ENCODE measurements at places on chromosomes 3 and 15.

DNA sequence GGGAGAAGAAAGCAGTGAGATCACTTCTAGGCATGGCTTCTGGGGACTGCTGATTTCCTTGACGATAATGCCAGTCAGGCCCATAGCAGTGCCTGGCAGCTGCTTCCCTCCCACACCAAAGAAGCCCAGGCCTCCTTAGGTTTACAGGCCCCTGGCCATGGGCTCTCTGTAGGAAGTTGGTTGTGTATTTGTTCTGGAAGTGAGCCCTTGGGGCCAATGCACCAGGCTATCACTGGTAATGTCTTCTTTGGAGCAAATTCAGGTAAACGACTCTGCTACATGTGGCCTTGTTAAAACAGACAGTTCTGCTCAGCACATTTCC lies 89.3 kb downstream of the CCNL1 start:
- DNase-seq = no peak

- no peak for DNase-seq
Measured at GRCh38 chr15:91431041-91431715, 331.1 kb downstream of the SV2B start.

DNA sequence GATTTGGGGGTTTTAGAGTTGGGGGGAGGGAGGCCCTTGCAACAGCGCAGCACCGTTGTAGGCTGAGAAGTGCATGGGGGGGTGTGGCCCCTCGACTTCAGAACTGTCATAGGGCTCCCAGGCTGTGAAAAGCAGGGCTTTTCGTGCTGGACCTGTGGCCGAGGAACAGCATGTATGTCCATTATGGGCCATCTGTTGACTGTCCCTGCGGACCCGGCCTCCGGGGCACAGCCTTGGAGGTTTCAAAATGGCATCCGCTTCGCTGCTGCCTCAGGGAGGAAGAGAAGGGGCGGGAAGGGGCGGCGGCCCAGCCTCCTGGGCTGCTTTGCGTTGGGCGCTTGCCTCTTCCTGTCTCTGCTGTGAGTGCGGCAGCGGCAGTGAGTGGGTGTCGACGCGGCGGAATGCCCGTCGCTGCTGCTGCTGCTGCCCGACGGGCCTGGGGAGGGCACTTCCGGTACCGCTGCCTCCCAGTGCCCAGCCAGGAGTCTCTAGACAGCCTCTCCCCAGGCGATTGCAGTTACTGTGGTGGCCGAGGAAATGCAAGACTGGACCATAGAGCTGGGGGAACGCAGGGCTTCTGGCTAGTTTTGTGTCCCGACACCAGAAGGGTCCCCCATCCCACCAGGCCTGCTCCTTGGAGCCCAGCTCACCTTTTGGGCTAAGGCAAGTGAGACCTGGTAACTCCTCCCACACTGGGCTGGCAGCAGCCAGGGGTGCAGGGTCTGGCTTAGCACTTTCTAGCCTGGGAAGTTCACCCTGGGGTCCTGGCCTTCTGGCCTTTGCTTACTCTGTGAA lies 1.9 kb downstream of the GNAI2 start:
- peak; percentile 79 for DNase-seq

- no peak for DNase-seq
Measured at GRCh38 chr3:100775669-100776068, 66.4 kb downstream of the TFG start.

GRCh38 chr3:101865751-101866509 lies 16.6 kb downstream of the NFKBIZ start:
- DNase-seq = no peak

DNA sequence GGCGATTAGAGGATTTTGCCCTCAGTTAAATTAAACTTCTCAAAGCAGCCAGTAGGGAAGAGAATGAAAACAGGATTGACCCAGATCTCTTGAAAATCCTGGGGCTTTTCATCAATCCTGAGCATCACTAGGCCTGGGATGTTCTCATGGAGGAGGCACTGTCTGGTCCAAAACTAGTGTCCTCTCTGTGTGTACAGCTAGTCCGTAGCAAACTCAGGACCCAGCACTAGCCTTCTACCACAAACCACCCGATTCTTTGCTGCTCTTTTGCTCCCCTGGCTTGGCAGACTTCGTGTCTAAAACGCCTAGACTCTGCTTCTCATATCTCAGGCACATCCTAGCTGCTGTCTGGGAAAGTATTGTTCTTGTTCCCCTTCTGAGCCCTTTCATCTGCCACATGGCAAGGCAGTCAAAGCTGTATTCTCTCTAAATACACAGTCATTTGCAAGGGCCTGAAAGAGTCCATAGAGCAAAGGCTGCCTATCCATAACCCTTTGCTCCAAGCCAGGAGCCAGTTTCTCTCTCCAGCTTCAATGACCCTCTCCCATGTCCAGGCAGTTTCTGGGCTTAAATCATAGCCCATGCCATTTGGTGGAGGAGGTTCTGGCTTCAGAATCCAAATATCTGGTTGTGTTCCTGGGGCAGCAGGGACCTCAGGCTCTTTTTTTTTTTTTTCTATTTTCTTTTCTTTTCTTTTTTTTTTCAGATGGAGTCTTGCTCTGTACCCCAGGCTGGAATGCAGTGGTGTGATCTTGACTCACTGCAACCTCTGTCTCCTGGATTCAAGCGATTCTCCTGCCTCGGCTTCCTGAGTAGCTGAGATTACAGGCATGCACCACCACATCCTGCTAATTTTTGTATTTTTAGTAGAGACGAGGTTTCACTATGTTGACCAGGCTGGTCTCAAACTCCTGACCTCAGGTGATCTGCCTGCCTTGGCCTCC lies 52.4 kb downstream of the CDC25A start:
- no peak for DNase-seq

DNA sequence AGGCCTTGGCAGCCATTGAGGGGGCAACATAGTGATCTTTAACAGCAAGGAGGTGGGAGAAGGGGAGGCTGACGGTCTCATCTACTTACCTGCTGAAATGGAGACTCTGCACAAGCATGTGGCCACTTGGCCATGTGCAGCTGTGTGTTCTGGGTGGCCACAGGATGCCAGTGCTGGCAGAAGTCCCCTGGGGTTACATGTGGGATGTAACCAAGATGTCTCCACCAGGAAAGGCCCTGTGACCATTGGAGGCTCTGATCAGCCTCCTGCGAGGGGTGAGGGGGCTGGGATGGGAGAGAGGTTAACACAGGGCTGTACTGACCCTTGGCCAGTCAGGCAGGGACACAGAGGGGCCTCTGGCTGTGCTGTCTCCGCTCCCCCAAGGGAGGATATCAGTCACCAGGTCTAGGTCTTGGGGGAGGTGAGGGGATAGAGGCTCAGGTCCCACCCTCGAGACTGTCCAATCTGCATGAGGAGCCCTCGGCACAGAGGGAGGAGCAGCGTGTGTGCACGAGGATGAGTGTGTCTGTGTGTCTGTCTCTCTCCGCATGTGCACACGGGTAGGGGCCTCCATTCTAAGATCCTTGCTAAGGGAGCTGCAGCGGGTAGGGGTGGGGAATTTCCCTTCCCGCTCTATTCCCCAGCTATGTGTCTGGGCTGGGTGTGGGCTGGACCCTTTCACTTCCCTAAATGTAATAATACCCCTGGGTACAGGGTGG lies 19.5 kb downstream of the PRKCD start:
- DNase-seq = no peak

DNA sequence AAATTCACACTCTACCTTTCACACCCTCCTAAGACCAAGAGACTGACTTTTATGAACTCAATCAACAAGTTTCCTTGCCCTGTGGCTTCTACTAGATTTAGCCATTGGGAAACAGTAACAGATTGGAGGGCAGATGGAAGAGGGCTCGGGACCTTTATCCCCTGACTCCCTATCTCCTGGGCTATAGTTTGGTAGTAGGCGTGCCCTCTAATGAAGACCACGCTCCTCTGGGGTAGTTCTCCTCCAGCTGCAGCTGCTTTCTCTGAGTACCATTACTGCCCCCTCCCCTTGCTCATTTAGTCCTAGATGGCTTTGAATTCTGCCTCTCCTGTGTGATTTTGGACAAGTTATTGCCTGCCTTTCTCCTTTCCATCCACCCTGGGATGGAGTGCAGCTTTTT lies 33.3 kb downstream of the FMN1 start:
- DNase-seq = no peak

- DNase-seq = no peak
Measured at GRCh38 chr15:88388686-88389085, 78.5 kb downstream of the MRPL46 start.

DNA sequence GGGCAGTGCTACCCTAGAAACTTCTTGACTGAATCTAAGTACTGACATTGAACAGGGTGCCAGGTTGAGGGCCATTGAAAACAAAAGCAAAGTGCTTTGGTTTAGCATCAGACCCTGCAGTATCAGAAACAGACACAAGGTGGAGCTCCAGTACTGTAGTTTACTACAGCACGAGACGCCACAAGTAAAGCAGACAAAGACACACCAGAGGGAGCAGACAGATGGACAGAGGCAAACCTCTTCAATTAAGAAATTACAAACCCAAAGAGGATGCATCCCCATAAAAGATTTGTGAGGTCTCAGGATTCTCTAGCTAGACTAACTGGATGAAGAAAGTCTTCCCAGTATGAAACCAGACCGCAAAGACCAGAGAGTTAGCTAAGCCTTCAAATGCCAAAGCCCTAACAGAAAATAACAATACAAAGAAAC lies 16.6 kb downstream of the TOP2B start:
- DNase-seq = peak; percentile 89

DNA sequence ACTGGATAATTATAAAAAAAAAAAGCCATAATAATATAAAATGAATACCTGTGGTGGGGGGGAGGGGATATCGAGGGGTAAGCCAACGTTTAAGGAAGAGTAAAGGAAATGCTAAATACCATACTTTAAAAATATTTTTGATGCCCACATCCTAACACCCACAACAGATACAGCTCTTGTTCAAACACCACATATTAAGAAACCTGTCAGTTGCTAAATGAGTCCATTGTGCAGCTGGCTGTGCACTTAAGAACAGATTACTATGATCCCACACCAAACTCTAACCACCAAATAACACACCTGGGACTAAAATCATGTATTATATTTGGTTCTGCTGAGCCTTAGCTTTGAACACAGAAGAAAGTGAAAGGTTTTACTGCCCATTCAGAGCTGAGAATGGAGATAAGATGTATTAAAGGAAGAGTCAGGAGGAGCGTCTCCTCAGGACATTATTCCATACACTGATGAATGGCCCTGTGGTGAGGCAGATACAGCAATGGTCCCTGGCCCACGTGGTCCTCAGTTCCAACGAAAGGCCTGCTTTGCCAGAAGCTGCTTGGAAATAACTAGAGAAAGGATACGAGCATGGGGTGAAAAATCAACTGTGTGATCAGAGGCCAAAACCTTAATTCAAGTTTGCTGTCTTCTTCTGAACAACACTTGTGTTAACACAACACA lies 515.4 kb downstream of the FOXP1 start:
- no peak for DNase-seq

DNA sequence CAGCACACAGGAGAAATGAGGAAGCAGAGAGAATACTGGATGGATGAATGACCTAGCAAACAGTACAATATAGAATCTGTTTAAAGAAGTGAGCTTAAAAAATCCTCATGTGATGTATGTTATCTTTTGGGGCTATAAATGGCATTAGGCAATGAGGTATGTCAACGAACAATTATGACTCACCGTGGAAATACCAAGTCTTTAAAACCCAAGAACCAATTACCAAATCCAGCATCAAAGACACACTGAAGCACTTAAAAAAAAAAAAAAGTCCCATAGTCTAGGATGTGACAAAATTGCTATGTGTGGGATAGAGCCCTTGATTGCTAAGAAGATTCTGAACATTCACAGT lies 36.3 kb upstream of the HERC1 start:
- DNase-seq = no peak

DNA sequence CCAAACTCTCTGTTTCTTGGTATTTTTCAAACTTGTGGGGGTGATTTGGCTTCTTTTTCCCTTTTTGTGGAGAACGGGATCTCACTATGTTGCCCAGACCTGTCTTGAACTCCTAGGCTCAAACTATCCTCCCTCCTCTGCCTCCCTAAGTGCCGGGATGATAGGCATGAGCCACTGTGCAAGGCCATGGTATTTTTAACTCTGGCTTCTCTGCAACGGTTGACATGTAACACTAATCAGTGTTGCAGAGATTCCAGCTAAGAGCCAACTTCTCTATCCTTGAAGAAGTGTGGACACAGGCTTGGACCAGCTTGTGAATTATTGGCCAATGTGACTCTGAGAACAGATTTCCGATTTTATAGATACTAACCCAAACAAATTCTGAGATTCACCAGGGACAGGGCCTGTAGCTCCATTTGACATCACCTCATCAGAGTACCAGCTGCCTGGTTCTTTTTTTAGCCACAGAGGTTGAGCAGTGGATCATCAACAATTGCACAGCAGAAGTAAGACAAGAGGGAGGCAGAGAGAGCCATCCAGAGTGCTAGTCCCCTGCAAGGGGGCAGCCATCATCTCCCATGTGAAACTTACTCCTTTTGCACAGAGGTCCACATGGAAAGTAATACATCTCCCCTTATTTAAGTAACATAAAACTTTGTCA lies 98.1 kb upstream of the SYNPR start:
- DNase-seq = no peak

- DNase-seq = no peak
Measured at GRCh38 chr15:45224621-45225217, 27.3 kb upstream of the SLC28A2 start.

- no peak for DNase-seq
Measured at GRCh38 chr15:71272932-71273331, 157.7 kb downstream of the THSD4 start.

- DNase-seq = no peak
Measured at GRCh38 chr3:196625331-196625730, 14.2 kb upstream of the NRROS start.

- no peak for DNase-seq
Measured at GRCh38 chr3:113193719-113194118, 17.6 kb upstream of the BOC start.

- DNase-seq = no peak
Measured at GRCh38 chr15:64917211-64917610, 5.5 kb downstream of the ANKDD1A start.

DNA sequence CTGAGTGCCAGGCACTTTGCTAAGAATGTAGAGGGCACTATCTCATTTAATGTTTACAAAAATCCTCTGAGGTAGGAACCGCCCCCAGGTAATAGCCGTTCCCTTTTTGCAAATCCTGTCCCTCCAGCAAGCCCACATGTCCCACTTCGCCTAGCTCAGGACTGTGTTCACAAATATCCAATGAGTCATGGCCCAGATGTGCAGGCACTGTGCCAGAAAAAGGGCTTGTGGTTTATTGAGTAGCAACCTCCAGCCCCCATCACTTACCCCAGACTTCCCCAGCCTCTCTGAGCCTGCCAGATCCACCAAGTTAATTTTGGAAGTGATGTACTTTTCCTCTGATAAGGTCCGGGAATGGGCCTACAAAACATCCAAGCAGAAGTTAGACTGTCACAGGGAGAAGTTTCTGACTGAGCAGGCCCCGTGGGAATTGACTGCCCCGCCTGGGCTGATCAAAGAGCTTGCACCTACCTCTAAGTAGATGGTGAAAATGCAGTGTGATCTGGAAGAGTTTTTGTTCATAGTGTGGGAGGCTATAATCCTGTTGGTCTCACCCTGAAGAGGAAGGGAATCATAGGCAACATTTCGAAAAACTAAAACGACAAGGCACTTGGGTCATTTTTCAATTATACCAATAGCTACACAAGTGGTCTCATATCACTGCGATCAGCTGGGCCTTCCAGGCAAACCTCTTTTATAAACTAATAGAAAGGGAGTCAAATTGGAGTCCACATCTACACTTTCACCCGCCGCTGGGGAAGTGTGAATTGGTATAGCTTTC lies 15.7 kb downstream of the KIF9 start:
- DNase-seq = peak; percentile 28

GRCh38 chr3:98513091-98513511 lies 9.6 kb downstream of the CLDND1 start:
- DNase-seq = no peak

GRCh38 chr15:60399246-60399915 lies 1.6 kb upstream of the ANXA2 start:
- no peak for DNase-seq

All from stimulated activated CD4-positive, alpha-beta T cell treated with anti-CD3 and anti-CD28 coated beads, Interleukin-2, amount 100 ng/mL, for 48 hours (primary cell).